ENCODE measurements at places on chromosomes 11 and 22.

- peak; percentile 32 for DNase-seq
Observed at GRCh38 chr11:3022300-3022967, 30.3 kb upstream of the NAP1L4 start.

- DNase-seq: no peak
Observed at GRCh38 chr22:31948002-31948401, 3.7 kb downstream of the YWHAH start.

DNA sequence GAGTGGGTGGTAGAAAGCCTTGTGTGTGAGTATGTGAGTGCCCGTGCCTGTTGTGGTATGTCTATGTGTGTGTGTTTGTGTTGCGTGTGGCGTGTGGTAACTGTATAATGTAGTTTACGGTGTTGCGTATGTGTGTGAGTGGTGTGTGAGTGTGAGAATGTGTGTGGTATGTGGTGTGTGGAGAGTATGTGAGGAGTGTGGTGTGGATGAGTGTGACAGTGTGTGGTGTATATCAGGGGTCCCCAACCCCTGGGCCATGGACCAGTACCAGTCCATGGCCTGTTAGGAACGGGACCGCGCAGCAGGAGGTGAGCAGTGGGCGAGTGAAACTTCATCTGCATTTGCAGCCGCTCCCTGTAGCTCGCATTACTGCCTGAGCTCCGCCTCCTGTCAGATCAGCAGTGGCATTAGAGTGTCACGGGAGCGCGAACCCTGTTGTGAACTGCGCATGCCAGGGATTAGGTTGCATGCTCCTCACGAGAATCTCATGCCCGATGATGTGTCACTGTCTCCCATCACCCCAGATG, 5.7 kb downstream of the UPK3A start:
- peak; percentile 76 for DNase-seq

DNA sequence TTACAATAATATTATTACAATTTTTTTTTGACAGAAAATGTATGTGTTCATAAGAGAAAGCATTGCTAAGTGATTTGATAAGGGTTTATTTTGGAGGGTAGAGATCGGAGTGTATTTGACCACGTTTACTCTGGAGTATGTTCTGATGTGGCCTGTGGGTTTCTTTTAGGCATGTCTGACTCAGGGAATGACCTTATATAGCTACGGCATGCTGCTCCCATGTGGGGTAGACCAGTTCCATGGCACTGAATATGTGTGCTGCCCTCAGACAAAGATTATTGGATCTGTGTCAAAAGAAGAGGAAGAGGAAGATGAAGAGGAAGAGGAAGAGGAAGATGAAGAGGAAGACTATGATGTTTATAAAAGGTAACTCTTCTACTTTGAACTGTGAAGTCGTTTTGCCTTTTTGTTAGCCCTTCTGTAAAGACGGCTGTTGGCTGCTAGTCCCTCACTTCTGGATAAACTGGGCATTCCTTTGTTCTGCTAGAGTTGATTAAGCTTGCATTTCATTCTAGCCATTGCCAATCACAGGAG, 38.1 kb upstream of the ST14 start:
- no peak for DNase-seq

DNA sequence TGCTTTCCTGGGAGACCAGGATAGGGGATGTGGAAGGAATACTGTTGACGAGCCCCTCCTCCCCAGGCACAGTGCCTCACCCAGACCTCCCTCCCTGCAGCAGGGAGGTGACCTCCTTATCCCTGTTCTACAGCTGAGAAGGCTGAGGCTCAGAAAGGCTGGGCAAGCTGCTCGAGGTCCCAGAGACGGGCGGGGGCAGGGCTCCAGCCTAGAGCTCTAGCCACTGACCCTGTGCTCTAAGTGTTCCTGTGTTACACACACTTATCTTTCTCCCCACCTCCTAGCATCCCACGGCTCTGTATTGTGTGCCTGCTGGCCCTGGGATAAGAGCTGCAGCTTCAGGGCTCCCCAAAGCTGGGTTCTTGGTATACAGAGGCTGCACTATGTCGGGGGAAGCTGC, 7.9 kb downstream of the CCDC134 start:
- DNase-seq: no peak

DNA sequence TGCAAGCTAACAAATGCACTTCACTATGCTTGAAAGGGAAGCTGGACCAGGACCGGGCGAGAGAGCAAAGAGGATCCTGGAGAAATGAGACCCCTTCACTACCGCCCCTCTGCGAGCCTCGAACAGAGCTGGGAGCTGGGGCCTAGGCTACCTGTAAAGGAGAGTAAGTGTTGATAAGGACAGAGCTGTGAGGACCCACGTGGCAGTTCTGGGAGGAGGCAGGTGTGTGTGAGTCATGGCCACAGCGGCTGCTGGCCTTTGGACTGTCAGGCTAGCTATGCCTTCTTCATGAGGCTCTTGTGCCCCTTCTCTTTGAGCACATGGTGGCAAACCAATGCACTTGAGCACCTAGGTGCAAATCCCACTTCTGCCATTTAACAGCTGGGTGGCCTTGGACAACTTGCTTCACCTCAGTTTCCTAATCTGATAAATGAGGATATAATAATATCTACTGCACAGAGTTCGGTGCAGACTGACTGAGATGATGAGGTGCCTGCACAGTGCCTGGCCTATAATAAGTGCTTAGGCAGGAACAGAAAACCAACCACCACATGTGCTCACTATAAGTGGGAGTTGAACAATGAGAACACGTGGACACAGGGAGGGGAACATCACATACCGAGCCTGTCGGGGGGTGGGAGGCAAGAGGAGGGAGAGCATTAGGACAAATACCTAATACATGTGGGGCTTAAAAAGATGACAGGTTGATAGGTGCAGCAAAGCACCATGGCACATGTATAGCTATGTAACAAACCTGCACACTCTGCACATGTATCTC, 35.3 kb upstream of the KCNJ11 start:
- DNase-seq: no peak

GRCh38 chr11:63915961-63916836, 765 bp downstream of the RCOR2 start:
- DNase-seq: peak; percentile 50

Measured in umbilical cord (tissue), 2 donors.